ENCODE measurements at places on chromosomes 4 and X.

GRCh38 chr4:8046925-8047541 lies 107.4 kb upstream of the AFAP1 start:
- DNase-seq, result no peak

- peak; percentile 66 for DNase-seq
Observed at GRCh38 chrX:154738011-154738738, 12.7 kb downstream of the GAB3 start.

GRCh38 chrX:110795645-110796406 lies at the start of gene CHRDL1:
CHRDL1 (minus strand) TSS chrX:110795817; CDS start chrX:110792181, 3,636 bp downstream.
- DNase-seq, result peak; percentile 18

DNA sequence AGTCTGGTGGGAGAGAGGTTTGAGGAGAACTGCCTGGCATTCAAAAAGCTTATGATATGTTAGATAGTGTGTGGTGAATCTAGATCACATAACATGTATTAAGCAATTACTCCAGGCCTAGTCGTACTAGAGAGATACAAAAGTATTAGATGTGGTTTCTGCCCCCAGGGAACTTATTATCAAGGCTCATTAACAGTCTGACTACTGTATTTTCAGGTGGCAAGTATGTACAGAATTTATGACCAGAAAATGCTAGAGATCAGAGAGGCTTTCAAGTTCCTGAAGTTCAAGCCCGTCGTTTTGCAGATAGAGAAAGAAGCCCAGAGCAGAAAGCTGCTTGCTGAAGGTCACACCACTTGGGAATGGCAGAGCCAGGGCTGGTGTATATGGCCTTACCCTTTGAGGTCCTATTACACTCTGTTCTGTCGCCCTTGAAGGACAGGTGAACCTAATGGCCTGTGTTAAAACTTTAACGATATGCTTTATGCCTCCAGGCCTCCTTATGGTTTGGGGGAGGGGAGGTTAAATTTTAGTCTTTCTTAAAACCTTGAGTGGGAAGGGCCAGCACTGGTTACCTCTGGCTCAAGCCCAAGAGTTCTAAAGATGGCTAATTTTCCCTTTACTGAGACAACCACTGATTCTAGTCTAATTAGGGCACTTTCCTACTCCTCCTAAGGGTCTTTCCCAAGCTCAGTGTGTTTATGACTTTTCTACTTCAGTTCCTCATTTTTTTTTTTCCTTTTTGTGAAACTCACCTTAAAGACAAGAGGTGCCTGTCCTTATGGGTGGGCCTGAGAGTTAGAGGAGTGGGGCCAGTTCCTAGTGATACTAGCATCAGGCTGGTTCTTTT lies 19.9 kb downstream of the TMEM164 start:
- DNase-seq, result no peak

DNA sequence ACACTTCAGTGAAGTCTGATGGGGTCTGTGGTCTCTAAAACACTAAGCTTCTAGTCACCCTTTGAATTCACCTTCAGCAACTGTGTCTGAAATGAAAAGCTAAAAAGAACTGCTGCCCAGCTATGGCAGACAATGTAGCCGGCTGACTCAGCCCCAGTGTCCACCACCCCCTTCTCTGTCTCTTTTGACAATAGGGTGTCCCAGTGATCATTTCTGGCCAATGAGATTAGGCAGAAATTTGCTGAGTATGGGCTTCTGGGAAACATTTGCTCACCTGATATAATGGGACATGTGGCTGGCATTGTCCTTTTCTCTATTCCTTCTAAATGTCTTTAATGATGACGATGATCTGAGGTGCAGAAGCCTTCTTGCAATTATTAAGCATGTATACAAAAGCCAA lies 20.6 kb downstream of the IGFBP7 start:
- DNase-seq, result no peak

Data from renal cortical epithelial cell (primary cell).